ENCODE measurements at places on chromosomes 1 and 21. TPM values are rescaled to one million over a fixed set of nuclear protein-coding genes. Genes with fewer than 3 reads are reported as not detected.

The IGSF5 gene
- 10.1 TPM for total RNA-seq

The DYNLT4 gene
- total RNA-seq, result not detected

The PEF1 gene
- total RNA-seq, result 68.5 TPM

The LENEP gene
- 1.5 TPM for total RNA-seq

The KMO gene
- not detected for total RNA-seq

The HSF2BP gene
- 2.3 TPM for total RNA-seq

The MYBPH gene
- total RNA-seq, result not detected

The GFI1 gene
- not detected for total RNA-seq

The DYRK1A gene
- 82.9 TPM for total RNA-seq

The CR1 gene
- total RNA-seq, result 0.70 TPM

GRCh38 chr1:82578086-82578726 lies 777.5 kb downstream of the ADGRL2 start:
- DNase-seq, result no peak
- no peaks in the 10 kb centered on the region for H3K27me3 ChIP-seq
- no peak overlapping the region for H3K27ac ChIP-seq
- H3K36me3 ChIP-seq, result no peaks in the 10 kb centered on the region
- H3K4me1 ChIP-seq, result peaks cover 8% of the 10 kb centered on the region

- no peaks in the 10 kb centered on the region for H3K27me3 ChIP-seq
- no peak for DNase-seq
- no peaks in the 10 kb centered on the region for H3K4me1 ChIP-seq
- H3K4me3 ChIP-seq, result no peak overlapping the region
Measured at GRCh38 chr1:19157653-19158052, 52.4 kb downstream of the UBR4 start.

GRCh38 chr1:218383681-218384080 lies 38.5 kb downstream of the TGFB2 start:
- no peak overlapping the region for H3K27ac ChIP-seq
- no peak overlapping the region for H3K4me3 ChIP-seq
- H3K4me1 ChIP-seq, result no peaks in the 10 kb centered on the region

DNA sequence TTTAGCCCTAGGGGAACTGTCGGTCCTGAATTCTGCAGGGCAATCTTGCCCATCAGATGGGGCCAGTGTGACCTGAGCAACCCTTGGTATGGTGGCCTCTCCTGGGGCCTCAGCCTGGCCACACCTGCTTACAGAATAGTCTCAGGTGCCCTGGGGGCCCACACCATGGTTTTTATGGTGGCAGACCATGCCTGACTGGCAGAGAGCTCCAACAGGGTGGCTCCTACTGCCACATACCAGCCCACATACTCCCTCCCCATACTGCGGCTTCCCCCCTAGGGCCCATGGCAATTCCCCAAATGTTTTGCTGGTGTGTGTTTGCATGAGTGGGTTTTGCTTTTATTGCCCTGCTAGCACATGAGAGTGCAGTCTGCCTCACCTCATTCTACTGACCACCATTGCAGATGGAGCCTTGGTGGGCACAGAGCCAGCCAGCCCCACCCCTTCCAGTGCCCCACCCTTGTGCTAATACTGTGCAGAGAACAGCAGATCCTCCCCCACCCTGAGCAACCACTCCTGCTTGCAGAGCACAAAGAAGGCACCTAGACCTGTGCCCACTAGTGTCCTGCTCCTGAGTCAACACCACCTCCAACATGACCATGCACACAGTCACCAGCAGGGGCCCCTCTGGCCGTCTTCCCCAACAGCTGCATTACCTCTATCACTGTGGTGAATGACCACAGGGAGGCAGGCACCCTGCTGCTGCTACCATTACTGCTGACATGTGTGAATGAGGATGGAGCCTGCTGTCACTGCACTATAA lies 86.8 kb downstream of the GDAP2 start:
- peak; percentile 73 for DNase-seq
- no peaks in the 10 kb centered on the region for H3K4me1 ChIP-seq
- no peaks in the 10 kb centered on the region for H3K27me3 ChIP-seq
- no peak overlapping the region for H3K27ac ChIP-seq
- no peak overlapping the region for H3K4me3 ChIP-seq
- H3K36me3 ChIP-seq, result no peaks in the 10 kb centered on the region

DNA sequence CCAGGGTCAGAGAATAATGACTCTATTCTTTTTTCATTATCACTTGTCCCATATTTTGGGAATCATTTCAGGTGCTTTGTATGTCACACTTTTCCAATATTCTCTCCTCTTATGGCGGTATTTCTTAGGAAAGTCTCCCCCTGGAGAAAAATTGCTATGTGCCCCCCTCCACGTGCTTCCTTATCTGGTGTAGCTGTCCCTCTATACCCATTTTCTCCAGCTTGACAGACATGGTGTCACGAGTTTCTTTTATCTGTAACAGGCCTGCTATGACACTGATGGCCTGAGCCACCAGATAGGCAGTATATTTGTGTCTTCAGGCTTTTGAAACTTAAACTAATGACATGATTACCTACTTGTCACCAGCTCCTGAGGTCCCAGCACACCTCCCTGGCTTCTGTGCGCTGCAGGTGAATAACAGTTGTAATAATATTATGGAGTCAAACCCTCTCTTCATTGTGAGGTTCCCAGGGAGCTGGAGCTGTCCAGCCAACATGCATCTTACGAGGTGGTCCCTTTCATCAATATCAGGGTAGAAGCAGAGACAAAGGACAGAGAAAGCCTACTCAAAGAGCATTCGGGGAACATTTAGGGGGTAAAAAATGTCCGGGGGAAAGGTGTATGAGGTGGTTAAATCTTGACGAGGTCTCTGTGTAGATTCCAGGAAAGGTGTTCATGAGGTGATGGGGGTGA lies 71.2 kb upstream of the DUSP10 start:
- no peak overlapping the region for H3K27ac ChIP-seq
- no peaks in the 10 kb centered on the region for H3K27me3 ChIP-seq

DNA sequence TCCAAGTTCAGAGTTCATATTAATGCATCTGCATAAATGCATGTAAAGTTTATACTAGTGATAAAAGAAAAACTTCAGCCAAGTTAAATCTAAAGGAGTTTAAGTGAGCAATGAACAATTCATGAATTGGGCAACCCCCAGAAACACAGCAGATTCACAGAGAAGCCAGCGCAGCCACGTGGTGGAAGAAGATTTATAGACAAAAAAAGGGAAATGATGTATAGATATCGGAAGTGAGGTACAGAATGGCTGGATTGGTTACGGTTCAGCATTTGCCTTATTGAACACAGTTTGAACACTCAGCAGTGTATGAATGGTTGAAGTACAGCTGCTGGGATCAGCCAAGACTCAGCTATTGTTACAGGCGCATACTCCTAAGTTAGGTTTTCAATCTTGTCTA lies 5.7 kb downstream of the AK5 start:
- peaks cover 15% of the 10 kb centered on the region for H3K4me1 ChIP-seq
- no peaks in the 10 kb centered on the region for H3K27me3 ChIP-seq
- DNase-seq, result no peak
- H3K36me3 ChIP-seq, result no peaks in the 10 kb centered on the region
- H3K27ac ChIP-seq, result no peak overlapping the region
- no peak overlapping the region for H3K4me3 ChIP-seq

- no peaks in the 10 kb centered on the region for H3K27me3 ChIP-seq
- H3K27ac ChIP-seq, result no peak overlapping the region
- DNase-seq, result no peak
- peaks cover 11% of the 10 kb centered on the region for H3K4me1 ChIP-seq
- H3K36me3 ChIP-seq, result no peaks in the 10 kb centered on the region
Measured at GRCh38 chr1:218556016-218556415, 210.9 kb downstream of the TGFB2 start.

GRCh38 chr1:11708554-11709350 lies 17.2 kb downstream of the DRAXIN start:
- H3K36me3 ChIP-seq, result no peaks in the 10 kb centered on the region
- H3K4me1 ChIP-seq, result peaks cover 33% of the 10 kb centered on the region
- no peak overlapping the region for H3K27ac ChIP-seq
- H3K27me3 ChIP-seq, result no peaks in the 10 kb centered on the region
- no peak overlapping the region for H3K4me3 ChIP-seq

DNA sequence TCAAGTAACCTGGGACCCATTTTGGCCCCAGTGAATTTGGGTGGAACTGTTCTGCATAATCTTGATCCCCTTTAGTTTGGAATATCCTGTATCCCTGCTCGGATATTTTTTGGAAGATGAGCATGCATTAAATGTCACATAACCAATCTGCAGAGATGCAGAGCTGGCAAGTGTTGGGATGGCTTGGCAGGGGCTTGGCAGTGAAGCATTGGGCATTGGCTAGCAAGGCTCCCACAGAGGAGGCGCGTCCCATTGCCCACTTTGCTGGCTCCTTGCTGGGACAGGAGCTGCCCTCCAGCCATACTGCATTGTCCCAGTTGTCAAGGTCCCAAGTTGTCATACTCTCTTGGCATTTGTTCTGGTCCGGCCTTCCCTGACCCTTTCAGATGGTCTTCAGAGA lies 29.9 kb downstream of the LAMC2 start:
- no peaks in the 10 kb centered on the region for H3K36me3 ChIP-seq
- H3K4me3 ChIP-seq, result no peak overlapping the region
- H3K27ac ChIP-seq, result no peak overlapping the region
- no peaks in the 10 kb centered on the region for H3K27me3 ChIP-seq
- H3K4me1 ChIP-seq, result peaks cover 10% of the 10 kb centered on the region
- no peak for DNase-seq

DNA sequence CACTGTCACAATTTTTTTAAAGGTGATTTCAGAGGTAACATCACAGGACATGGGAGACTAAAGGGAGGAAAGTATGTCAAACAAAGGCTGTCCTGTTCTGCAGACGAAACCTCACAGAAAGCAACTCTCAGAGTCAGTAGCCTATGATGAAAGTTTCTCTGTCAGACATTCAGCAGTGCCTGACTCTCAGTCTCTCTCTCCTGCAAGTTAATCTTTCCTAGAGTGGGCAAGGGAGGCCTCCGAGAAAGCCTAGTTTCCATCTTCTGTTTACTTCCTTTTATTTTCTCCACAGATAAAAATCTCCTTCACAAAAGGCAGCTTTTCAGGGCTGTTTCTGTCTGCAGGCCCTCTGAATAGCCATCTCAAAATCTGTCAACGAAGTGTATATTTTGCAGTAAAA lies 24.9 kb upstream of the FMO2 start:
- H3K4me3 ChIP-seq, result no peak overlapping the region
- H3K27me3 ChIP-seq, result no peaks in the 10 kb centered on the region
- peaks cover 13% of the 10 kb centered on the region for H3K4me1 ChIP-seq
- H3K27ac ChIP-seq, result no peak overlapping the region

- H3K36me3 ChIP-seq, result no peaks in the 10 kb centered on the region
- DNase-seq, result no peak
- H3K4me3 ChIP-seq, result no peak overlapping the region
- H3K27ac ChIP-seq, result no peak overlapping the region
- no peaks in the 10 kb centered on the region for H3K27me3 ChIP-seq
Measured at GRCh38 chr21:45994086-45994661, 12.6 kb downstream of the COL6A1 start.

DNA sequence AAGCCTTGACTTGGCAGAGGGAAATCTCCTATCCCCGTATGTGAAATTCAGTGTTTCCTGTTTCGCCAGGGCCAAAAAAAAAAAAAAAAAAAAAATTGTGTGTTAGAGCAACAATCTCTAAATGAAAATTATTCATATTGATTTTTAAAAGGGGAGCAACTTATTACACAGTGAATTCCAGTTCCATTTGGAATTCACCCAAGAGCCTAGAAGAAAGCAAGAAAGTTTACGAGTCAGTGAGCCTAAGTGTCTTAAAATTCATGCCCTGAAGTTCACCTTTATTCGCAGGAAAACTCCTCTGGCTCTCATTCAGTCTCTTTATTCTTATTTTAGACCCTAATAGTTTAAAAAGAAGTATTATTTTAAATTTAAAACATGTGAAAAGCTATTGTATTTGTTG lies 42.1 kb upstream of the HUNK start:
- H3K4me1 ChIP-seq, result no peaks in the 10 kb centered on the region
- DNase-seq, result no peak
- H3K27me3 ChIP-seq, result no peaks in the 10 kb centered on the region
- no peak overlapping the region for H3K27ac ChIP-seq
- no peak overlapping the region for H3K4me3 ChIP-seq
- no peaks in the 10 kb centered on the region for H3K36me3 ChIP-seq

DNA sequence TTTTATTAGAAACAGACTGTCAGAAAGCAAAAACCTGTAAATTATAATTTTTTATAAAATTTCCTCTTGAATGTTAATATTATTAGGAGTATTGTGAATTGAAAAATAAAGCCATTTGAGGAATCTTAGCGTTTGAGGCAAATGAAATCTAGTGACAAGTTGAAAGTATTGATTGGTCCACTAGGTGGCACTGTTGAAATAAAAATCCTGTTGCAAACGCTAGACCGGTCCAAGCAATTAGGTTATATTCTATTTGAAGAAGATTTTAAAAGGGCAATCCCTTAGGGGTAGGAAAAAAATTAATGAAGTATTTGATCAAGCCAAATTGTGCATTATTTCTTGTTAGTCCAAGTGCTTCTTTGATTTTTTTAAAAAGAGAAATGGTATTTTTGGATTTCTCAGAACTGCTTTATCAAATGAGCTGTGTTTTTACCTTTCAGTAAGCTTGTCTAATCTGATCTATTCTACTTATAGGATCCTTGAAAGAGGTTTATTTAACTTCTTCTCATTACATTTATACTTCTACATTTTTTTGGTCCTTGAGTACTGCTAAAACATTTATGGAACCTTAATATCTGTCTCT lies 57.7 kb downstream of the ATG4C start:
- H3K4me1 ChIP-seq, result peaks cover 7% of the 10 kb centered on the region
- no peak overlapping the region for H3K27ac ChIP-seq
- H3K36me3 ChIP-seq, result no peaks in the 10 kb centered on the region
- peak; percentile 82 for DNase-seq
- H3K27me3 ChIP-seq, result no peaks in the 10 kb centered on the region

DNA sequence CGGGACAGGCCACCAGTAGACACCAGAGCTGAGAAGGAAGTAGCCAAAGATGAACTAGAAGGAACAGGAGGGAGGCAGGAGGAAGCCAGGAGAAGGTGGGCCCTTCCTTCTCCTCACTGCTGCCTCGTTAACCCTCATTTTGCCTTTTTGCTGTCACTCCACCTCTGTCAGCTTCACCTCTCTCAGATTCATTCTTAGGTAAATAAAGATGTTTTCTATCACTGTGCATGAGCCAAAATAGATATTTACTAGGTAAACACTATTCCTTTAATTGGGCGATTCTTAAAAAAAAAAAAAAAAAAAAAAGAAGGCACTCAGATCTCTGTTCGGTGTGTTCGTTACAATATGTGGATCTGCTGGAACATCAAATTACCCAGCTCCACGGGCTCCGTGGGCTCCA lies 112.3 kb downstream of the GLUL start:
- no peaks in the 10 kb centered on the region for H3K36me3 ChIP-seq
- no peak overlapping the region for H3K27ac ChIP-seq
- no peak overlapping the region for H3K4me3 ChIP-seq
- H3K4me1 ChIP-seq, result no peaks in the 10 kb centered on the region
- DNase-seq, result no peak

GRCh38 chr1:32758177-32758794 lies 55.7 kb upstream of the SYNC start:
- DNase-seq, result no peak
- 0 out of 2 replicates have a peak overlapping the region, but pooled peaks have one; percentile 44 for H3K4me3 ChIP-seq
- H3K4me1 ChIP-seq, result peaks cover 65% of the 10 kb centered on the region

All from GM23338 (cell line).